ENCODE measurements at places on chromosomes 5 and 9. TPM values are rescaled to one million over a fixed set of nuclear protein-coding genes. Genes with fewer than 3 reads are reported as not detected.

- DNase-seq: no peak
Observed at GRCh38 chr9:131732061-131732526, 7.8 kb downstream of the RAPGEF1 start.

GRCh38 chr9:38343037-38343436 is 49.5 kb upstream of the ALDH1B1 start:
- DNase-seq: no peak

DNA sequence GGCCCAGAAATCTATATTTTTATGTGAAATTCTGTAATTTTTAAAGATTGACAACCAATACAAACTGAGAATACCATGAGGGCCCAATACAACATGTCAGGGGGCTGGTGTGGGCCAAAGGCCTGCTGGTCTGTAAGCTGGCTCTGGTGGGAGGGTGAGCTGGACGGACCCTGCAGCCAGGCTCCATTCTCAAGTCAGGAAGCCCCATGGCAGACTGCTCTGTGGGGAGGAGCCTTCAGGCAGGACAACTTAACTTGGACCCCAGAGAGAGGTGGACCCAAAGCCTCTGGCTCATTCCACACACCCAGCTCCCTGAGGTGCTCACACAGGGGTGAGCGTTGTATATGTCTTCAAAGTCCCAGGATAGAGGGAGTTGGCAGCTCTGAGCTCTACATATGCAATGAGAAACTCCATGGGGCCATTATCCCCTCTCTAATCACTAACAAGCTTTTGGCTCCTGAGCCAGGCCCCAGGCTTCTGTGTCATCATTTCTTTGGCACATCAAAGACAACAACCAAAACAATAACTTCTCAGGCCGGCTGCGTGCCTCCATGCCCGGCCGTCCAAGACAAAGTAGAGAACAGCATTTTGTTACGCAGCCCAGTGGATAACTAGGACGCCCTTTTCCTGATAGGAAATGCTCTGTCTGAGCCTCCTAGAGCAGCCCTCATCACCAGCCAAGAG is 6.4 kb downstream of the SEPTIN8 start:
- DNase-seq: no peak

- no peak for DNase-seq
Observed at GRCh38 chr5:55681301-55681700, 30.8 kb downstream of the SLC38A9 start.

- no peak for DNase-seq
Observed at GRCh38 chr5:112059579-112060135, 302.7 kb upstream of the NREP start.

- DNase-seq: no peak
Observed at GRCh38 chr5:150264667-150265603, 24.6 kb downstream of the CAMK2A start.

DNA sequence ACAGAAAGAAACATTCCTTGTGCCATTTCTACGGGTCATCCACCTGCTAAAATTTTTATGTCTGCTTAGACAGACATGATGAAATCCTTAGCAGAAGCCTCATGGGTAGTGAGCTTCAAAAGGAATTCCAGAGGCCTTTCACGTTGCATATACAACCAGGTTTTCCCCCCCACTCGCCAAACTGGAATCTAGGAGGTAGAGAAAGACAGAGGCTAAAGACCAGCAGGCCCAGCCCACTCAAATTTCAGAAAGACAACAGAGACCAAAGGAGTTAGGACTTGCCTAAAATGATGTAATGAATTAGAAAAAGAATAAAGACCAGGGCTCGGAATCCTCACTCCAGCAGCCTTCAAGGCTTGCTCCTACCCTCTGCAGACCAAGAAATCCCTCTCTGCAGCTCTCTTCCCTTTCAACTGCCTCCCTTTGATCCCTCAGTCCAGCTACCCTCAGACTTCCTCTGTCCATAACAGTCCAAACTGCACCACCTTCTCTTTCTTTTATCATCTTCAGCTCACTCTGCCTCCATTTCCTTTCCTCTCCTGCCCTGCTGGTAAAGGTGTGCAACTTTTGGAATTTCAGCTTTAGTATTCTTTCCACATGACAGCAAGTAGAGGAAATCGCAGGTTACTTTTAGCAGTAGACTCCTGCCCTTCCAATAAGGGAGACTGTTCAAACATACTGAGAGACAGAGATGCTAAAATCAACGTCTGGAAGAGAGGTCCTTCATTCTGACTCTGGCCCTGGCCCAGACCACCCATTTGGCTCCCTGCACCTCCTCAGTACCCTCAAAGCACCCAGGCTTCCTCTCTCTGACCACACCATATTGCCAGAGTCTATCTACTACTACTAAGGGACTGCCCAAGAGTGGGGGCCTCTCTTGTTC is 8.9 kb downstream of the B4GALT1 start:
- DNase-seq: no peak

GRCh38 chr5:4879693-4880303 is 260.3 kb upstream of the ADAMTS16 start:
- peak; percentile 32 for DNase-seq

DNA sequence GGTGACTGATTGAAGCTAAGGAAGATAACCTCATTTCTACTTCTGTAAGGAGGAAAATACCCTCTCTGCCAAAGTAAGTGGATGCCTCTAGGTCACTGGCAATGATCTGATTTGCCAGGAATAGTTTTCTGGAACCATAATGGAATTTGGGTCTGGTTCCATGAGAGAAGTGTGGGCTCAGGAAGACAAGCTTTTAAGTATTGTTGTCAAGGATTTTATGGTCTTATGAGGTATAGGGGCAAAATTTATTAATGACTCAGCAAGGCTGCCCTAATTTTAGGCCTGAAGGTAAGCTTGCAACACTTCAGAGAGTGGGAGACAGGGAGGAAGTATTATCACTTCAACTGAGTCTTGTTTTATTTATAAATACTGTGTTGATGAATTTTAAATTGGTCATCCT is 322.6 kb upstream of the ACTBL2 start:
- no peak for DNase-seq

DNA sequence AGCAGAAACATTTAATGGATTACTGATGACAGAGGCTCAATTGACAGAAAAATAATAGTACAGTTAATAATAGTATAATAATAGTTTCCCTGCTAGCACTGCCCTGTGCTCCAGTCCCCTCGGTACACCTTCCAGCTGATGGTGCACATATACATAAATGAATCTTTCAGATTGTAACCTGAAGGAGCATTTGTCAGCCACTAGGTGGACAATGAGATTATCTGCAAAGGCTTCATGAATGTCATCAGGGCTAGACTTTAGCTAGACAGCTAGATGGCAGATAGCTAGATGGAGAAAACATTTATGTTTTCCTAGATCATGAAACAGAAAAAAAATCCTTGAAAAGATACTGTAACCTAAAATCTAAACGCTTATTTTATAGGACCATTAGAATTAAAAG is 304.4 kb upstream of the SMC2 start:
- peak; percentile 25 for DNase-seq

DNA sequence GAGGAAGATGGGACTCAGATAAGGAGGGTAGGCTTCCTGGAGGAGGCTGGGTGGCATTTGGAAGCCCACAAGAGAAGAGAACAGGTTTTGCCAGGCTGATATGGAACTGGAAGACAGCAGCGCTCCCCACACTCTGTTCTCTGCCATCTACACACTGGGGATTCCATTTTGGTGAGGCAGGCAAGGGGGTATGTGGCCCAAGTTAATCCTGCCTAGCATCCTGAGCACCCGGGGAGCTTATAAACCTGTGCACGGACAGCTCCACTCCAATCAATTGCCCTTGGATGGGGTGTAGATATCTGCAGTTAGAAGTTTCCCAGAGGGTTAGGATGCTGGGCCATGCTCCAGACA is 158.8 kb downstream of the MACROH2A1 start:
- DNase-seq: no peak

- no peak for DNase-seq
Observed at GRCh38 chr5:155129513-155129880, 115.9 kb downstream of the KIF4B start.

DNA sequence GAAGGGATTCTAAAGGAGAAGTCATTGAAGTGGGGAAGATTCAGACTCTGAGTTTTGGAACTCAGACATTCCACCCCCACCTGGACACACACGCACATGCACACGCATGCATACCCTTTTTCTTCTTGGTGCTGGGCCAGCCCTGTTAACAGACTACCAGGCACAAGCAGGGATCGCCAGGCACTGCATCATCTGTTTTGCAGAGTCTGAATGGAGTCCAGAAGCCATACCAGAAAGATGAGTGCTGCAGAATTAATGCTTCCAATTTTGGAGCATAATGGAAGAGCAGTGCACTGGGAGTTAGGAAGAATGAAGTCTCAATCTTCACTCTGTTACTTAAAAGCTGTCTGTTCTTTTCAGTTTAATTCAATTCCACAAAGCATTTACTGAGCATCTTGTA is 95.5 kb downstream of the PDE8B start:
- DNase-seq: no peak

- DNase-seq: no peak
Observed at GRCh38 chr5:113057557-113057984, 81.0 kb downstream of the DCP2 start.

GRCh38 chr9:134066526-134066912 is 1.3 kb downstream of the BRD3 start:
- DNase-seq: peak; percentile 31

GRCh38 chr5:179278546-179278945 is 66.7 kb downstream of the ADAMTS2 start:
- no peak for DNase-seq

DNA sequence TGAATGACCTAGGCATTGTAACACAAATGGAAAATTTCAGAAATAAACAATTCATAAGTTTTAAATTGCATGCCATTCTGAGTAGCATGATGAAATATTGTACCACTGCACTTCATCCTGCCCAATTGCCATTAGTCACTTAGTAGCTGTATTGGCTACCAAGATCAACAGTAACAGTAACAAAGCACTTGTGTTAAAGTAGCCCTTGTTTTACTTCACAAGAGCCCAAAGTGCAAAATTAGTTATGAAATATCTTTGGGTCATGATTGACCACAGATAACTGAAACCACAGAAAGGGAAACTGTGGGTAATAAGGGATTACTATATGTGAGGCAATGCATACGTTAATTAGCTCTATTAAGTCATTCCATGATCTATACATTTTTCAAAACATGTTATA is 33.3 kb upstream of the RORB start:
- DNase-seq: no peak

GRCh38 chr5:148509893-148510292 is 126.1 kb downstream of the FBXO38 start:
- DNase-seq: no peak

DNA sequence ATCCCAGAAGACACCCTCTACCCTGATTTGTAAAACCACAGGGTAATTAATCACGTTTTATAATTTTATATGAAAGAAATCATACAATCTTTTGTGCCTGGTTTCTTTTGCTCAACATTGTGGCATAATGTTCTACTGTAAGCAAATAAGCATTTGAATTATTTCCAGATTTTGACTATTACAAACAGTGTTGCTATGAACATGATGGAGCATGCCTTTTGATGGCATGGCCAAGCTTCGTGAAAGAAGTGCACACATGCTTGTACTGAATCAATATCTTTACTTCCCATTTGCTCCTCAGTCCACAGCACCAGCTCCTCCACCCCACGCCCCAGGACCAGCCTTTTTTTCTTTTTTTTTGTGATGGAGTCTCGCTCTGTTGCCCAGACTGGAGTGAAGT is 29.9 kb downstream of the ACSL6 start:
- no peak for DNase-seq

GRCh38 chr5:124705577-124705976 is 40.9 kb downstream of the ZNF608 start:
- DNase-seq: peak; percentile 39

DNA sequence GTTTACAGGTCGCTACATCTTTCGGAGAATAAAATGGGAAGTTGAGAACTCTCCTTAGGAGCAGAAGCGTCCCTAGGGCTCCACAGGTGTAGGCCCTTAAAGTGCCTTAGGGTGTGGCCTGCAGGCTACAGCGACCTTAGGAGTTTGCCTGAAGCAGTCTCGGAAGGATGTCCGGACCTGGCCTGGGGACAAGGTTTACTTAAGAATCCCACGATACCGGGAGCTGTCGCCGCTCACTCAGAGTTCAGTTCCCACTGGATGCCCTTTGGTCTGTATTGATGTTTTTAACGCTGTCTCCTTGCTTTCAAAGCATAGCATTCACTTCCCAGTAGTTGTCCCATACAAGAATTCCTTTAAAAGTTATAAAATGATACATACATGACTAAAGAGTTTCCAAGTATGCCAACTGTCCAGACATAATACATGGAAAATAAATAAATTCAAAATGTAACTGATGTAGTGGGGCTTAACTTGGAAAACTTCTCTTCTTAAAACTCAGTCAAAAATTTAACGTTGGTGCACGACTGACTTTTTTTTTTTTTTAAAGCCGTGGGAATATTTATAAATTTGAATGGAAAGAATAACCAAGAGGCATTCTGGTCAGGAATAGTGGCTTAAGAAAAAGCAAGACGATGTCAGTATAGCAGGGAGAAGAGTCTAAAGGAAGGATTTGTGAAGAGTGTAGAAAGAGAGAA is 848 bp downstream of the RAD50 start:
- DNase-seq: peak; percentile 73

DNA sequence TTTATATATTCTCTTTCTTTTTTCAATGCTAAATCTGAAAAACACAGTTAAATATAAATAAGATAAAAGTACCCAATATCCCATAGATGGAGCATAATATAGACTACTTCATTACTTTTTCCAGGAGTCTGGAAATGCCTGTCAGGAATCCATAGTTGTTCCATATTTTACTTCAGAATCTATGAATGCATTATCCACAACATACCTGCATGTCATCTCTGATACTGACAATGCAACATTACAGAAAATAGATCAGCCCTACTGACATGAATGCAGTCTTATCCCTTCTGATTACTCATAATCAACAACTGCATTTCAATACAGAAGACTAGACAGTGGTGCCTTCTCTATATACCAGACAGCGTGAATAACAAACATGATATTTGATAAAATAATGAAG is 517.6 kb downstream of the PTPRD start:
- DNase-seq: no peak

- no peak for DNase-seq
Observed at GRCh38 chr5:36881304-36881703, 4.7 kb downstream of the NIPBL start.

GRCh38 chr5:6056280-6056679 is 322.1 kb downstream of the MED10 start:
- no peak for DNase-seq

GRCh38 chr5:95895771-95896170 is 65.9 kb downstream of the ELL2 start:
- no peak for DNase-seq

TAF11L10 gene
- total RNA-seq: not detected

NR5A1 gene
- total RNA-seq: not detected

TLR4 gene
- 10.0 TPM for total RNA-seq

TSSK1B gene
- not detected for total RNA-seq

PDCD1LG2 gene
- not detected for total RNA-seq

ARID3C gene
- total RNA-seq: 0.44 TPM

SLC28A3 gene
- not detected for total RNA-seq

FRMPD1 gene
- not detected for total RNA-seq

LRRC8A gene
- 21.0 TPM for total RNA-seq

GLDC gene
- total RNA-seq: not detected

ENTPD8 gene
- not detected for total RNA-seq

CCL19 gene
- total RNA-seq: not detected

Data from OCI-LY7 (cell line).